ENCODE measurements at places on chromosomes 1 and 21.

DNA sequence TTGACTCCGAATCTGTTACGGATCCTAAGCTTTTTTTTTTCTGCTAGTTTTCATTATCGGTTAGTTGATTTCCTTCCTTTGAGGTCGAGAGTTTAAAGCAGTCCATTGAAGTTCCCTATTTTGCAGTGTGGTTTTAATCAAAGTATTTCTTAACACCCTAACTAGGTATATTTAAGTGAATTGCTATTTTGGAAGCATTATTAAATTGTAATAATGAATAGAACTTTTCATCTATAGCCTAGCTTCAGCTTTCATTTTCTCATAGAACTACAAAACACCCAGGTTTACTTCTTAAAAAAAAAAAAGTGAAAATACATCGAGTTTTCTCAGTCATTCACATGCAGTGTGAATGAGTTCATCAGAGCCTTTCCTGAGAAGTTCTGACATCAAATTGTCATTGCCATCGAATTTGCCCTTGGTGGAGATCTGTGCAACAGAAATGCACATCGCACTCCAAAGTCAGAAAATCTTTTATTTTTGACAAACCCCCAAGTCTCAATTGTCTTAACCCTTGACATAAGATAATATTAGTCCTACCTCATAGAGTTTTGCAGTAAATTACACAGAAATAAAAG lies 1.1 kb upstream of the LBR start:
- no peak for DNase-seq

- no peak for DNase-seq
Measured at GRCh38 chr21:35197191-35197590, 148.1 kb upstream of the RUNX1 start.

GRCh38 chr1:8078176-8078671 lies 52.1 kb upstream of the ERRFI1 start:
- DNase-seq: peak; percentile 37

DNA sequence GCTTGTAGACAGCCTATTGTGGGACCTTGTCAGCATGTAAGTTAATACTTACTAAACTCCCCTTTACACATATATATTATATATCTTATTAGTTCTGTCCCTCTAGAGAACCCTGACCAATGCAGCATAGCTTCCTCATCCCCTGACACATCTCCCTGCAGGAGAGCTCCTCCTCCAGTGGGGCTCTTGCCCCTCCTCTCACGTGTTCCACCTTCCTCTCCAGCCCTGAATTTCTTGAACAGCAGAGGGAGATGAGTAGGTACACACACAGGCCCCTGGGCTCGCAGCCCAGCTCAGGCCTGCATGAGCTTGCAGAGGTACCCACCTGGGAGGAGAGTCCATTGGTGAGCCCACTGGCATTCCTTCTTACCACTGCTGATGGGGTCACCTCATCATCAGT lies 27.3 kb upstream of the GOLT1A start:
- no peak for DNase-seq

DNA sequence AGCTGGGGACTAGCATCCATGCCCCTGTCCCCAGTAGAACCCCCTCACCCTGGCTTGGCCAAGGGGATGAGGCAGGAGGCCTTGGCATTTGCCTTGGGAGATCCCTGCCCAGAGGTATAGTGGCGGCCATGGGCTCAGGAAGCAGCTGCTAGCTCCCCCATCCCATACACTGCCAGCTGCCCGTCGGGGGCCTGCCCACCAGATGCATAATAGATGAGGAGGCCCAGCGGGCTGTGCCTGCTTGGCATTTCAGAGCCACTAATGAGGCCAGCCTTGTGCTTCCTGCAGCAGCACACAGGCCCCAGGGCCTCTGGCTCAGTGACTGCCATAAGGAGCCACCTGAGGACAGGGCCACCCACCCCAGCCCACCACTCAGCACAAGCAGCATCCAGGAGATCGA lies 23.6 kb downstream of the RAP1GAP start:
- no peak for DNase-seq

GRCh38 chr1:172661107-172661506 lies 2.2 kb downstream of the FASLG start:
- no peak for DNase-seq

- peak; percentile 12 for DNase-seq
Measured at GRCh38 chr1:162302306-162303003, 74.2 kb downstream of the SPATA46 start.

DNA sequence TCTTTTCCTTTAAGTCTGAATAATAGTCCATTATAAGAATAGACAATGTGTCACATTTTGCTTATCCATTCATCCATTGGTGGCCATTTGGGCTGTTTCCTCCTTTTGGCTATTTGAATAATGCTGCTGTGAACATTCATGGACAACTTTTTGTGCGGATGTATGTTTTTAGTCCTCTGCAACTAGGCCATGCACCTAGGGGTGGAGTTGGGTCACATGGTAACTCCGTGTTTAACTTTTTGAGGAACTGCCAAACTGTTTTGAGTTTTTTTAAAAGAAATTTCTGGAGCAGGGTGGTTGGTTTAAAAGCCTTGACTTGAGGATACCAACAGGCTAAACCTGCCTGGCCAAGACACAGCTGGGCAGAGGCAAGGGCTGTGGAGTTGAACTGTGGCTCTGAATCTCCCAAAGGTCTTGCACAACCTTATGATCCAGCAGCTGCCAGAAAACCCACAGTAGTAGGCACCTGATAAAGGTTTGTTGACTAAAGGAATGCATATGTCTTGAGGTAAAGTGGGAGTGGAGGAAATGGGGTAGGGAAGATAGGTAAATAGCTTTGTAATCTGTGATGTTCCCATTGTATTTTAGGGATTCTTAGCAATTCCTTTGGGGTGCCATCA lies 5.6 kb upstream of the RPTN start:
- no peak for DNase-seq

DNA sequence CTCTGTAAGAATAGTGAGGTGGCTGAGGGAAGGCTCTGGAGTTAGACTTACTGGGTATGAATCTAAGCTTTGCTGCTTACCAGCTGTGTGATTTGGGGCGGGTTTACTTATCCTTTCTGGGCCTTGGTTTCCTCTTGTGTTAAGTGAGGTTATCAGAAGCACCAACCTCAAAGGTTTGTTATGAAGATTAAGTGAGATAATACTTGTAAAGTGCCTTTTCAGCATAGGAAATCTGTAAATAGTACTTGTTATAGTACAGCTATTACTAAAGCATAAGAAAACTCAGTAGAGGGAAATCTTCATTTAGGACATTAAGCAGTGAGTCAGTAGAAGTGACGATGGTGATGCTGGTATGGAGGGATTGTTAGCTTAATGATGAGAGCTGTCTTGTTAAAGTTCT lies 12.1 kb downstream of the HHAT start:
- DNase-seq: no peak

GRCh38 chr21:31042080-31042464 lies 3.8 kb upstream of the KRTAP19-8 start:
- no peak for DNase-seq

DNA sequence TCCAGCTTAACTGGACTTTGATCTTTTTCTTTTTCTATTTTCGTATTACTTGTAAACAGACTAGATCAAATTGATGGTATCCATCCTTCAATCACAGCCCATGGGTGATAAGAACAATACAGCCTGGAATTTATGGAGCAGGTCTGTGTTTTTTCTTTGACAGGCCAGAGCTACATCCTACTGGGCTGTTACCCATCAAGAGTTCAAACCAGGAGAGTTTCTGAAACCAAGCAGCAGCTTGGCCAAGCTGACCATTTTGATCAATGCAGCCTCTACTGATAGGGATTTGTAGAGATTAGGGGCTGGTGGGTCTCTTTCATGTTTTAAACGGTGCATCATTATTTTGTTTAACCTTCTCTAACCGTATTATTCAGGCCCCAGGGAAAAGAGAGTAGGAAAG lies 24.3 kb upstream of the CCDC190 start:
- no peak for DNase-seq
